Aorta (tissue), 5 donors: ENCODE measurements at places on chromosomes 11 and 22. TPM values are rescaled to one million over a fixed set of nuclear protein-coding genes. Genes with fewer than 3 reads are reported as not detected.

- DNase-seq, result no peak
- peaks cover 3% of the 10 kb centered on the region for H3K4me1 ChIP-seq
- no peaks in the 10 kb centered on the region for H3K36me3 ChIP-seq
- no peak overlapping the region for H3K4me3 ChIP-seq
- no peaks in the 10 kb centered on the region for H3K27me3 ChIP-seq
These were observed 94.2 kb downstream of the FCHSD2 start for GRCh38 chr11:73047773-73048371.

- no peak overlapping the region for H3K27ac ChIP-seq
- no peaks in the 10 kb centered on the region for H3K4me1 ChIP-seq
- no peak overlapping the region for H3K4me3 ChIP-seq
These were observed 257.5 kb downstream of the TMEM135 start for GRCh38 chr11:87295237-87295636.

GRCh38 chr22:22720201-22720723 is 75.8 kb downstream of the GGTLC2 start:
- H3K27me3 ChIP-seq, result peaks cover 6% of the 10 kb centered on the region
- no peaks in the 10 kb centered on the region for H3K36me3 ChIP-seq
- DNase-seq, result no peak
- no peak overlapping the region for H3K4me3 ChIP-seq
- H3K4me1 ChIP-seq, result no peaks in the 10 kb centered on the region

GRCh38 chr11:110522471-110522870 is 92.7 kb downstream of the FDX1 start:
- H3K4me3 ChIP-seq, result no peak overlapping the region
- no peaks in the 10 kb centered on the region for H3K36me3 ChIP-seq
- no peaks in the 10 kb centered on the region for H3K27me3 ChIP-seq
- H3K27ac ChIP-seq, result no peak overlapping the region

DNA sequence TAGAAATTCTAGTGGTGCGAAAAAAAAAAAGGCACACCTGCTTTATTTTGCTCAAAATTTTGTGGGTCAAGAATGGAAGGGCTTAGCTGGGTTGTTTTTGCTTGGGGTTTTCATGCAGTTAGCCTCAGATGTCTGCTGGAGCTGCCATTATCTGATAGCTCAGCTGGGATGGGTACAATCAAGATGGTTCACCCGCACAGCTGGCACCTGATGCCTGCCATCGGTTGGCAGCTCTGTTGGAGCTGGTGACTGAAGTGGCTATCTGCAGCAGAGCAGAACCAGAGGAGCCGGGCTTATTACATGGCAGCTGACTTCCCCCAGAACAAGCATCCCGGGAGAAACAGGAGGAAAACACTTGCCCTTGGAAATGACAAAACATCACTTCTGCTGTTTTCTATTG is 12.1 kb upstream of the ELFN2 start:
- no peak overlapping the region for H3K27ac ChIP-seq
- no peaks in the 10 kb centered on the region for H3K27me3 ChIP-seq
- DNase-seq, result peak; percentile 9
- no peak overlapping the region for H3K4me3 ChIP-seq
- H3K4me1 ChIP-seq, result no peaks in the 10 kb centered on the region

DNA sequence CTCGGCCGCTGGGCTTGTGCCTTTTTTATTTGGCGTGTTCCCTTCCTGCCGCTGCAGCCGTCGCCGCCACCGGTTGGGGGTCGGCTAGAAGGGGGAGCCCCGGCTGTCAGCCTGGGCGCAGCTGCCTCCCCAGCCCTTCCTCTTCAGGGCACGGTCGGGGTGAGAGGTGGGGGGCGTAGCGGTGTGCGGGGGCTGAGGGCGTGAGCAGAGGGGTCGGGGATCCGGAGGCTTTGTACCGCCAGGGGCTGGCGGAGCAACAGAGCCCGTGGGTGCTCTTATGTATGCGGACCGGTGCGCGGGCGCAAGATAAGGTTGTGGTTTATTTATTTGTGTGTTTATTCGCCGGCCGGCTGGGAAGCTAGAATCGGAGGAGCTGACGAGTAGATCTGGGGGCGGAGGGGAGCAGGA is 477 bp downstream of the ZBTB16 start:
- H3K27me3 ChIP-seq, result no peaks in the 10 kb centered on the region
- DNase-seq, result no peak
- peak overlapping the region; percentile 92 for H3K27ac ChIP-seq
- H3K4me3 ChIP-seq, result peak overlapping the region; percentile 95
- H3K36me3 ChIP-seq, result peaks cover 5% of the 10 kb centered on the region
- H3K4me1 ChIP-seq, result no peaks in the 10 kb centered on the region

The GGT5 gene
- total RNA-seq, result 61.6 TPM

The RTN4RL2 gene
- total RNA-seq, result 1.1 TPM
